ENCODE measurements at places on chromosomes 7 and 10.

DNA sequence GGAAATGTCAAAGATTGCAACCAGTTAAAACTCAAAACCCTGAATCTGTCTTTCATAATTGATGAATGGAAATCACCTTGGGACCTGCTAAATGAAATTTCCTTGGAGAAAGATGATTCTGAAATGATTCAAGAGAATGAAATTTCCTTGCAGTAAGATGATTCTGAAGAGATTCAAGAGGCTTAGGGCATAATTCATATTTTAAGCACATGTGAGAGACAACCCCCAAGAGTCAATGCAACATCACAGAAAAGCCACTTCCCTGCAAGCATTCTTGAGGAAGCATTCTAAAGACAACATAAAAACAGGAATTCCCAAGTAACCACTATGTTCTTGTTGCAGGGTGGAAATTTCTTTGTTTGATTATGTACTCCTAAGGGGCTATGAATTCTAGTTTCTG is 113.7 kb downstream of the RELN start:
- no peak for DNase-seq

DNA sequence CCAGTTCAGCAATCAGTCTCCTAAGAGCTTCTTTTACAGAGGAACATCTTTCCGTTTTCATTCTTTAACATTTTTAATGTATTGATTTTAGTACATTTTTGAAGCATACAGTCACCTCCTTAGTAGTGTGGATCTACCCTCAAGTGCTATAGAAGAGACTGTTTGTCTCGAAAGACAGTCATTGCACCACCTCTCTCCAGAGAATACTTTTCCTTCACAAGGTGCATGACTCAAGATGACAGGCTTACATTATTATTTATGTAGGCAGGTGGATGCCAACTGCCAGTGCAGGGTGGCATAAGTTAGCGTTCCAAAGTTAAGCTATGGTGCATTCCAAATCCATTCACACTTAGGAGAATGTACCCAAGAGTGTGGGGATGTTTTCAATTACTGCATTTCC is 71.8 kb downstream of the ZEB1 start:
- DNase-seq, result no peak

GRCh38 chr7:20503278-20503950 is 112.1 kb upstream of the ABCB5 start:
- no peak for DNase-seq

DNA sequence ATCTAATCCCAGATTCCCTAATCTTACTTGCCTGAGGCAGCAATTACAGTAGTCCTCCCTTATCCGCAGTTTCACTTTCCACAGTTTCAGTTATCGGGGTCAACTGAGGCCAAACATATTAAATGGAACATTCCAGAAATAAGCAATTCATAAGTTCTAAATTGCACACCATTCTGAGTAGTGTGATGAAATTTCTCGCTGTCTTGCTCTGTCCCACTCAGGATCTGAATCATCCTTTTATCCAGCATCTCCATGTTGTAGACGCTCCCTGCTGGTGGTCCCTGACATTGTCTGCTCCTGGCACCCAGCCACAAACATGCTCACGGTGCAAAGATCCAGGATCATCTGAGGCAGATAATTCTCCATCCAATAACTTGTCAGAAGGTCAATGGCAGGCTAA is 128.7 kb upstream of the CXCL12 start:
- no peak for DNase-seq

GRCh38 chr7:32379510-32380112 is 110.6 kb downstream of the LSM5 start:
- DNase-seq, result no peak
